ENCODE measurements at places on chromosomes 2 and 18.

- DNase-seq: peak; percentile 32
Observed at GRCh38 chr2:28300485-28301341, 91.9 kb upstream of the FOSL2 start.

- DNase-seq: no peak
Observed at GRCh38 chr2:156322051-156322685, 10.4 kb downstream of the NR4A2 start.

DNA sequence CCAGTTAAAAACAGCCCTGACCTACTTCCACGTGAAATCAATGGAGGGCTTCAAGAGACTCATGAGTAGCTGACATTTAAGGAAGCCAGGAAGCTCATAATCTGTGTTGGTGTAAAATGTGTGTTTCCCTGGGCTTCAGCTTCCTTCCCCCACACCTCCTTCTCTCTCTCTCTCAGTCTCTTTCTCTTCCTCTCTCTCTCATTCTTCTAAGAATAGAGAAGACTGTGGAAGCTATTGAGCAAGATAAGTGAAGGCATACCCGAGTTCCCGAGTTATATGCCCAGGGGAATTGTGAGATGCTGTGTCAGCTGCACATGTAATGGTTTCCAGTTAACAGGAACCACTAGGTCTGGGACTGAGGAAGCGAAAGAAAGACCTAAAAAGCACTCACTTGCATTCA lies 199.4 kb downstream of the NYAP2 start:
- no peak for DNase-seq

GRCh38 chr2:15728245-15728938 lies 136.7 kb downstream of the DDX1 start:
- DNase-seq: no peak

- no peak for DNase-seq
Observed at GRCh38 chr2:189851174-189851826, 67.0 kb downstream of the PMS1 start.

DNA sequence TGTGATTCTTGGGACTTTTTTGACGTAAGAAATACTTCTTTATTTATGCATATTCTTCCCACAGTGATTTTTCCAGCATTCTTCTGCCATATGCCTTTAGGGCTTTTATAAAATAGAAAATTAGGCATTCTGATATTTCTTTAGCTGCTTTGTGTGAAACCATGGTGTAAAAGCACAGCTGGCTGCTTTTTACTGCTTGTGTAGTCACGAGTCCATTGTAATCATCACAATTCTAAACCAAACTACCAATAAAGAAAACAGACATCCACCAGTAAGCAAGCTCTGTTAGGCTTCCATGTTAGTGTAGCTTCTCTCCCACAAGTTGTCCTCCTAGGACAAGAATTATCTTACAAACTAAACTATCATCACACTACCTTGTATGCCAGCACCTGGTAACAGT lies 62.6 kb downstream of the EIF5B start:
- no peak for DNase-seq

DNA sequence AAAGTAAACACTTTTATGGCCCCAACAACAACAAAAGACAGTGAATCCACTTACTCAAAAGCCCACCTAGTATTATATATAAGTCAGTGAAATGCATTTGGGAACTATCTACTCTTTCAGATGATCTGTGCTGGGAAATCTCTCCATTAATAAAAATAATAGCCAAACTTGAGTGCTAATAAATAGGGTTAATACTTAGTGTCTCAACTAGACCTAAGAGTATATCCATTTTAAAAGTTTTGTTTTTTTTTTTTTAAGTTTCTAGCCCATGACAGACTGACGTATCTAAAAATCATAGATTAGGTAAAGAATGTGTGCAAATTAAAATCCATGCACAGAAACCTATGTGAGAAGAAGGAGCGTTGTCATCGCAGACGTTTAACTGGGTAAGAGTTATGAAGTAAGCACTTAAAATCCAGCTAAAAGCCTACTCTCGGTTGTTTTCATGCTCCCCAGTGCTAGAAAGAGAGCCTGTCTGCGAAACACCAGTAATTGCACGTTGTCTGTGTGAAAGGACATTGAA lies 83.4 kb upstream of the PELI1 start:
- no peak for DNase-seq
